ENCODE measurements at places on chromosomes 6 and 20.

- DNase-seq = no peak
Observed at GRCh38 chr6:144292372-144292771, 7.2 kb downstream of the UTRN start.

DNA sequence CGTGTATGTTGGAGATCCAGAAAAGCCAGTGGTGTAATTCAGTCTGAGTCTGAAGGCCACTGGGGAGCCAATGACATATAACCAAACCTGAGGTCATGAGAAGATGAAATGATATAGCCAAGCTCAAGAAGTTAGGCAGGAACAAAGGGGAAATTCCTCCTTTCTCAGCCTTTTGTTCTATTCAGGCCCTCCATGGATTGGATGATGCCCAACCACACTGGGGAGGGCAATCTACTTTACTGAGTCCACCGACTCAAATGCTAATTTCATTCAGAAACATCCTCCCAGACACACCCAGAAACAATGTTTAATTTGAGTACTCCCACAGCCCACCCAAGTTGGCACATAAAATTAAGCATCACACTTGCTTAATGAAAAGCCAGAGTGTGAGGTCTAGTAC lies 183.6 kb downstream of the GJA1 start:
- no peak for DNase-seq

- DNase-seq = no peak
Observed at GRCh38 chr6:89527634-89528033, 94.7 kb downstream of the ANKRD6 start.

GRCh38 chr6:169271877-169272216 lies 18.2 kb upstream of the THBS2 start:
- DNase-seq = no peak

DNA sequence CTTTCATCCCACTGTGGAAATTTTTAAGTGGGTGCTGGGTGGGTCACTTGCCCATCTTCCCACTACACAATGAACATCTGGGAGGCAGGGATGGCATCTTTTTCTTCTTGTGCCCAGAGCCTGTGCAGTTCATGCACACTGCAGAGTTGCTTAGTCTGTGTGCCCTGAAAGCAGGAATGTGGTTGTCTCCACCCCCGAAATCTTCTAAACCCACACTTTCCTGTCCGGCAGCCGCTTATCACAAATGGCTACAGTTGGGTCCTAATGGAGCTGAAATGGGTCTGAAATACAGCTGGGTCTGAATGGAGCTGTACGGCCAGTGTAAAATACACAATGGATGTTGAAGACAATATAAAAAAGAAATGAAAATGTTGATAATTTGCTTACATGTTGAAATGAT lies 112.1 kb upstream of the PMEPA1 start:
- DNase-seq = no peak

- DNase-seq = no peak
Observed at GRCh38 chr6:7201732-7202541, 94.2 kb downstream of the RREB1 start.

DNA sequence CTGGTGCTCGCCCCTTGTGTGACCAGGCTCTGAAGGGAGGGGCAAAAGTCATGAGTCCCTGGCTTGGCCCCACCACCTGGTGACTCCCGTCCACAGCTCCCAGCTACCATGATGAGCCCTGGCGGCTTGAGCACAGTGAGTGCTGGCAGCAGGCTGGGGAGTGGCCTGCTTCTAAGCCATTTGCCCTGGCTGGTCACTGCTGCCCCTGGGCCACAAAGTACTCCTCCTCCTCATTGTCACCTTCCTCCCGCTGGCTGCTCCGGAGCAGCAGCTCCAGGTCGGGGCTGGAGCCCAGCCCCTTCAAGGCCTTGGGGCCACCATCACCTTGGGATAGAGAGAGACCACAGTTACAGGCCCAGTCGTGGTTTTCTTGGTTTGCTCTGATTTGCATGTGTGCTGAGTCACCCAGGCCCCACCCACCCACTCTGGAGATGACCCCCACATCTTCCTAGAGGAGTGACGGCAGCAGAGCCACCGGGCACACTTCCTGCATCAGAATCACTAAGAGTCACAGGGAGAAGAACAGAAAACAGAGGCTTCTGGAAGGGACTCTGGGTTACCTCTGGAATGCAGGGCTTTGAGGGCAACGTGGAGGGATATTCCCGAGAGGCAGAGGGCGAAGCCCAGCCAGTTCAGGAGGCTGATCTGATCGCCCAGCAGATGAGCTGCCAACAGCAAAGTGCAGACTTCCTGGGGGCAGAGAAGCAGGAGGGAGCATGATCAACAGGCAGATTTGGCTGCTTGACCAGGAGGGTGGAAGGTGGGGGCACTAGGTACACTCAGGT lies 42.1 kb upstream of the CDH22 start:
- peak; percentile 92 for DNase-seq

- no peak for DNase-seq
Observed at GRCh38 chr6:132548746-132549463, 3.6 kb upstream of the TAAR8 start.

DNA sequence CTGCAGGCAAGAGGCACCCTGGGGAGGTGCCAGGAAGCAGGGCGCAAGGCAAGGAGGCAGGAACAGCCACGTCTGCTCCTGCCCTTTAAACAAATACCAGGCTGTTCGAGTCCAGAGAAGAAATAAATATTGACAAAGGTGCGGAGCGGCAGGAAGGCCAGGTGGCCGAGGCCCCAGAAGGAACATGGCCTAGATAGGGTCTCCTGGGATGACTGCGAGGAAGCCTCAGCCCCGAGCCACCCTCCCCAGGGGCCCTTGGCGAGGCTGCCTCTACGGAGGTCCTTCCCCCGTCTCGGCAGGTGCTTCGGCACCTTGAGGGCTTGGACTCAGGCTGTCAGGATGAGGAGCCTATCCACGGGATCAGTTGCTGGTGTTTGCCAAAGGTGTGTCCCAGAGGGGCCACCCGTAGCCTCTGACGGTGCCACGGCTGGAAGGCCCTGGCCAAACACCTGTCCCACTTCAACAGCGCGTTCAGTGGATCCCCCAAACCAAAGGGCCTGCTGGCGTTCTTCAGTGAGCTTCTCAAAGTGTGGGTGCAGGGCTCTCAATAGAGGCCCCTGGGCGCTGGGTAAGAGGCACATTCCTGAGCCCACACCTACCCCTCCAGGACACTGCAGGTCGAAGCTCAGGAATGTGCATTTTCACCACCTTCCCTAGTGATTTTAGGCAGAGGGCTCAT lies 39.8 kb downstream of the SNX5 start:
- no peak for DNase-seq

DNA sequence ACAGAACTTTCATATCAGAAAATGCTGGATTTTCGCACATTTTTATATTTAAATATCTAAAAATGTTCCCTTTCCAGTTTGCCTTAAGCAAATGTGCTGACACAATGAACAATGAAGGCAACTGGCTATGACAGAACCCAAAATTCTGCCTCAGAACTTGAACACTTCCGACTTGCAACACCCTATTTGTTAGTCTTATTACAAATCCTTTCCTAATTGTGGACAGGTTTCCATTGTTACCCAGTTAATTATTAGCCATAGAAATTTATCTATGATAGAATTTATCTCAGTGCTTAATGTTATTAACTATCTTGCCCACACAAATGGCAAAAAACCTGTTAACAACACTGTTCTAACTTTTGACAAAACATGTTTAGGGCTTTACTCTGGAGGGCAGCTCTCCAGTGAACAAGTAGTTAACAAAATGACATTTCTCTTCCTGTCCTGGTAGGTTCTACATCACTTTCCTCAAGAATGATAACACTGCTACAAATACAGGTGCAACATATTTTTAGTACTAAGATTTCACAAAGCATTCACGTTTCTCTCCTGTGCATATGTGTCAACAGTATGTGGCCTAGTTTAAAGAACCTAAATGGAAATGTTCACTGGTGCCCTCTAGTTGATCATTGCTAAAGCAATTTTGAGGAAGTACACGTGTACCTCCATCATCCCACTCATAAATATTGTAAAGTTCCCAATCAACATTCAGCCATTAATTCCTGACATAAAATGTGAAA lies 58.4 kb downstream of the HIVEP2 start:
- peak; percentile 75 for DNase-seq

DNA sequence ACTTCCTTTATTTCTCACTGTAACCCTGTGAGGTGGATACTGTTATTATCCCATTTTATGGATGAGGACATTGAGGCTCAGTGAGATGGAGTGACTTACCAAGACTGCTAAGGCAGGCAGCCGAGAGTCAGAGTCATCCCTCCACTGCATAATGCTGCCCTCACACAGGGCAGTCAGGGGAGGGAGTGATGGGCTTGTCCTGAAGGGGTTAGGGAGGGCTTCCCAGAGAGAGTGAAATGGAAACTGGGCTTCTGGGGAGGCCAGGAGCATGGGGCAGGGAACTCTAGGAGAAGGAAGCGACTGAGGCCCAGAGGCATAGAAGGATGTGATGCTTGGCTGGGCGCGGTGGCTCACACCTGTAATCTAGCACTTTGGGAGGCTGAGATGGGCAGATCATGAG lies 31.1 kb downstream of the TM9SF4 start:
- DNase-seq = no peak

- peak; percentile 87 for DNase-seq
Observed at GRCh38 chr6:144659202-144660182, 374.4 kb downstream of the UTRN start.

GRCh38 chr6:45933855-45934254 lies 81.8 kb downstream of the CLIC5 start:
- no peak for DNase-seq

DNA sequence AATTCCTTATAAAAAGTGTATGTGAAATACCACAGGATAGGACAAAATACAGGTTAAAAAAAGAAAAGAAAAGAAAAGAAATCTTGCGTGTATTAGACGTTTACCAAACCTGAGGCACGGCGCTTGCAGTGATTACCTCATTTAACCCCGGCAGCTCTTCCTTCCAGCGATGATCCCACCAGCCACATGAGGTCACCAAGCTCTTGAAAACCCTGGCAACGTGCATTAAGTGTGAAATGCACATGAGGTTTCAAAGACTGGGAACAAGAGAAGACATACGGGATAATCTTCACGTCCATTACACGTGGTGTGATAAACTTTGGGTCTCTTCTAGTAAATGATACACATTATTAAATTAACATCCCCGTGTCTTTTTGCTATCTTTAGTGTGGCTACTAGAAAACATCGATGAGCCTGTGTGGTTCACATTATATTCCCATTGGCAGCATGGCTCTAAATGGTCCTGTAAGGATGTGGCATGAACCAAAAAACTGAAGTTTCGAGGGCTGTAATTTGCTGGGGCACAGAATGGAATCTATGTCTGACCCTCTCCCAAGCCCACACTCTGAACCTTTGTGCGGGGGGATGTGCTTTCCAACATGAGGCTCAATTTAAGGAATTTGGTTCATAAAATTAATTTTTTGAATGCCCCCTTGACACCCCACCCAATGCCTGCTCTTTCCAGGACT lies 59.2 kb upstream of the THBS2 start:
- DNase-seq = peak; percentile 20
